Activated naive CD4-positive, alpha-beta T cell treated with anti-CD3 and anti-CD28 coated beads, Interleukin-2, amount 10 ng/mL, durations not matched to agents 7 days and 5 days (primary cell): ENCODE measurements at places on chromosomes 2 and 18.

GRCh38 chr2:73050121-73050545, 21.4 kb downstream of the SFXN5 start:
- DNase-seq, result no peak

GRCh38 chr2:221480163-221480562, 91.9 kb downstream of the EPHA4 start:
- DNase-seq, result no peak

GRCh38 chr2:133919285-133919684, 334.6 kb upstream of the MGAT5 start:
- no peak for DNase-seq

DNA sequence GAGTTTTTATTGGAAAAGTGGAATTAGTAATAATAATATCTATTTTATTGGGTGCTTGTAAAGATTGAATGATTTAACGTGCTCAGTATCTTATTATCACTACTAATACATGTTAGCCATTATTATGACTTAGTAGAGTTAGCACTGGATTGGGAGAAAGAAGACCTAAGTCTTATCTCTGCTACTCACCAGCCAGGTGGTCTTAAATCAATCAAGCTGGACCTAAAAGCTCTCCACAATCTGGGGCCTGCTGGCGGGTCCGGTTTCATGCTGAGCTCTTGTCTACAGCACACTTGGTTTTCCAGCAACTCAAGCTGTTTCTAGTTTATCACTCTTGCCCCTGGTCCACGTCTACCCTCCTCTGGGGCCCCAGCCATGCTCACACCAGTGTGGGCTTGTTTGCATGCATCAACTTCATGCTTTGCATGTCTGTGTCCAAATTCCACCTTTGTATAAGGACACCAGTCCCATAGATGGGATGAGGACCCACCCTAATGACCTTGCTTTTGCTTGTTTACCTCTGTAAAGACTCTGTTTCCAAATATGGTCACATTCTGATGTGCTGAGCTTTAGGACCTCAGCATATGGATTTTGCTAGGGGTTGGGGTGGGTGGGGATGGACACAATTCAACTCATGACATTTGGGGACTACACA, 363.1 kb downstream of the LPIN1 start:
- DNase-seq, result no peak
